ENCODE measurements at places on chromosomes 12 and 14.

DNA sequence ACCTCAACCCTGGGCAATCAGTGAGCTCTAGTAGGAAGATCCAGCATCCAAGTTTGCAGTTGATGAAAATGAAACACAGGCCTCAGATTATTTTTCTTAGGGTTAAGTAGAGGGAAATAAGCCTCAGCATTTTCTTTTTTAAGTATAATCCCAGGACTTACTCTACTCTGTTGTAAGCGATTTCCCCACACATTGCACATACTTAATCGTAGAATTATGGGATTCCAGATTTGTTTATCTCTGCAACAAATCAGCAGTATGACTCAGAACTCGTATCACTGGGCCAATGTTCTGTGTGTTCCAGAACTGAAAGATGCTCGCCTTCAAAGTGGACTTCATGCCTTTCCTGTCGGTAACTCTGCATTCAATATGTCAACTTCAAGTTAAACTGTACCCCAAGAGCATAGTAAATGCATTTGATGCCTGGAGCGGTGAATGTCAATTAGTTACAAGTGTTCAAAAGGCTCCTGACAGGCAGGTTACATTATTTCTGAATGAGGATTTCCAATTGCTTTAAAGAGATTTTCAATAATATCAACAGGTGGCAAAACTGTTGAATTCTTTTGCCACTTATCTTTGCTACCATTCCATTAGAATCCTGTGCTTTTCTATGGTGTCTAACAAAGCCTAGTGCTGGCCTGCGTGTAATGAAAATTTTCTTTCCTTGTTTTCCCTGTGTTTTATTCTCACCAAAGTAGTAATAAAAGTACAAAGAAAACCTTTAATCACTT is 323.8 kb upstream of the SYT1 start:
- DNase-seq, result no peak
- H3K36me3 ChIP-seq, result no peaks in the 10 kb centered on the region
- no peaks in the 10 kb centered on the region for H3K4me1 ChIP-seq
- H3K27me3 ChIP-seq, result no peaks in the 10 kb centered on the region
- H3K4me3 ChIP-seq, result no peak overlapping the region
- no peak overlapping the region for H3K27ac ChIP-seq

DNA sequence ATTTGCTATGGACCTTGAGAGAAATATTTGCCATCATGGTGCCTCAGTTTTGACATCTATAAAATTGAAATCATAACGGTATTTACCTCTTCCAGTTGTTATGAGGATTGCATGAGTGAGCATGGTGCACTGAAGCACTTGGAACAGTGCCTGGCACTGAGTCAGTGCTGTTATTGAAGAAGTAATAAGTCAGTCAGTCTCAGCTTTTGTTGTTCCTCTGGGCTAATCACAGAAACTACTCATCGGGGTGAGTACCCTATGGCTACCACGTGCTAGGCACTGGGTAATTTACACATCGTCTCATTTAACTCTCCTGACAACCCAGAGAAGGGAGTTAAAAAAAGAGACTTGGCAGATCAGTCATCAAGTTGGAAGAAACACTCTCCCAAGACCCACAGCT is 159.5 kb upstream of the NRXN3 start:
- no peaks in the 10 kb centered on the region for H3K27me3 ChIP-seq
- no peak for DNase-seq
- no peak overlapping the region for H3K4me3 ChIP-seq

DNA sequence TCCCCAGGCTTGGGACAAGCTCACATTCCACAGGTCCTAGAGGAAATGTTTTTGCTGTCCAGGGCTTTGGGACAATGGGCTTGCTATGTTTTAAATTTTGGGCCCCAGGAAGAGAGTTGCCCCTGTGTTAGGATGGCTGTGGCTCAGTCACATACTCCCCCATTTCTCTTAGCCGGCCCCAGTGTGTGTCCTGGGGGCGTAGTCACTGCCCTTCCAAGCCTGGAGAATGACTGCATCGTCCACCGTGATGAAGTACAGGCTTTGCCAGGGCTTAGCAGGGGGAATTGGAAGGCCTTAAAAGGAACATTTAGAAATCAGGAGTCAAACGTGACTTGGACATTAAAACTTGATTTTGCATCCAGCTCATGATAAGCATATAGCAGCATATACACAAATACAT is 293.6 kb downstream of the CACNA1C start:
- no peaks in the 10 kb centered on the region for H3K36me3 ChIP-seq
- peaks cover 47% of the 10 kb centered on the region for H3K27me3 ChIP-seq
- H3K4me1 ChIP-seq, result no peaks in the 10 kb centered on the region
- no peak for DNase-seq
- H3K27ac ChIP-seq, result no peak overlapping the region

DNA sequence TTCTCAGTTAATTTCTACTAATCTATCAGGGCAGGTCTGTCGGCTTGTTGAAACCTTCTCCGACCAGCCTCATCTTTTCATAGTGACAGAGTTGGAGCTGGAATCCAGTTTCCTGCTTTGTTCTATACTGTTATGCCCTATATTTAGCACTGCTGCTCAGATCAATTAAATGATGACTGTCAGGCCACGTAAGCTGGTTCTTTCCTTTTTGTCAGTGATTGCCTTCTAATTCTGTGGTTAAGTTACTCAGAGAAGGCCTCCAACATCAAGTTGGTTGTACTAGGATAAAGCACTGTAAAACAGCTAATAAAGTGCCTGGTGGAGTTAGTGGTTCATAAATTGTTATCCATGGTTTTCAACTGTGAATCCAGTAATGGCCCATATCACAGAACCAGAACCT is 22.6 kb downstream of the DERA start:
- H3K27me3 ChIP-seq, result no peaks in the 10 kb centered on the region
- DNase-seq, result no peak

DNA sequence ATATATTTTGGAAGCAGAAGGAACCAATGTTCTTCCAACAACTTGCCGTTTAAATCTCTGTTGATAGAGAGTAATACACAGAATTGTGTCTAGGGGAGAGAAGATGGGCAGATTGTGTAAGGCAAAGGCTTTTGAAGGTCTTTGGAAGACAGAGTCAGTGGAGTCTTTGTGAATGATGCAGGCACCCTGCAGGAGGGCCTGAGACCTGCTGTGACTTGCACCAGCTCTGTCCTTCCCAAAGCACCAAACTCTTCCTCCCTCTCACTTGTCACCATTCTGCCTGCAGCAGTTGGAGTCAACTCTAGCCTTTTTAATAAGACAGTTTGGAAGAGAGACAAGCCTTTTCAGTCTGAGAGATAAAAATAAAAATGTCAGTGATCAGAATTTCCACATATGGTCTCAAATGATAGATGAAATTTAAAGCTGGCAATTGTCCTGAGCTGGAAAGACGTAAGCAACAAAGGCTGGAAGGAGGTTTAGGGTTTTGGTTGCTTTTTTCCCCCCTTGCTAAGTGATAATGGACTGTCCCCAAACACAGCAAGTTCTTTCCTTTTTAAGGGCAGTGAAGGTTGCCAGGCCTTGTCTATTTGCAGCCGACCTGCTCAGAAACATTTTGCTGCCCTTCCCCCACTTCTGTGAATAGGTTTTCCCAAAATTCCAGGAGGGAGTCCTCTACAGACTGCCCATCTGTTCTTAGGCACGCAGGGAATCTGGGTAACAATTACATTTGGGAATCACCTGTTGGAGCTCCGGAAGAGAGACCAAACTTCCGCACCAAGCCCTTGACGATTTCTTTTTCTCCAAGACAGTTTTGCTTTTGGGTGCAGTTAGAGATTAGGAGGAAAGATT is 103.0 kb upstream of the NTF3 start:
- no peak overlapping the region for H3K27ac ChIP-seq
- H3K27me3 ChIP-seq, result no peaks in the 10 kb centered on the region
- peaks cover 15% of the 10 kb centered on the region for H3K4me1 ChIP-seq
- H3K4me3 ChIP-seq, result no peak overlapping the region
- no peaks in the 10 kb centered on the region for H3K36me3 ChIP-seq
- DNase-seq, result no peak

DNA sequence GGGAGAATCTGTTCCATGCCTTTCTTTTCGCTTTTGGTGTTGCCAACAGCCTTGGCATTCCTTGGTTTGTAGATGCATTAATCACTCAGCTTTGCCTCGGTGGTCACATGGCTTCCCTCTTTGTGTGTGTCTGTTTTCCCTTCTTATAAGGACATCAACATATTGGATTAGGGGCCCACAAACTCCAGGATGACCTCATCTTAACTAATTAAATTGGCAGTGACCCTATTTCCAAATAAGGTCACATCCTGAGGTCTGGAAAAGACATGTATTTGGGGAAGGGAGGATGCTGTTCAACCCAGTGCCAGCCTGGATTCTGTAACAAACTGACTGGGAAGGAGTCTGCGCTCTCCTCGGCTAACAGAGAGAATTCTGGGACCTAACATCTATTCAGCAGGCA is 365.7 kb upstream of the FKBP4 start:
- no peak overlapping the region for H3K4me3 ChIP-seq
- no peaks in the 10 kb centered on the region for H3K36me3 ChIP-seq
- H3K4me1 ChIP-seq, result no peaks in the 10 kb centered on the region
- H3K27ac ChIP-seq, result no peak overlapping the region
- peaks cover 10% of the 10 kb centered on the region for H3K27me3 ChIP-seq

DNA sequence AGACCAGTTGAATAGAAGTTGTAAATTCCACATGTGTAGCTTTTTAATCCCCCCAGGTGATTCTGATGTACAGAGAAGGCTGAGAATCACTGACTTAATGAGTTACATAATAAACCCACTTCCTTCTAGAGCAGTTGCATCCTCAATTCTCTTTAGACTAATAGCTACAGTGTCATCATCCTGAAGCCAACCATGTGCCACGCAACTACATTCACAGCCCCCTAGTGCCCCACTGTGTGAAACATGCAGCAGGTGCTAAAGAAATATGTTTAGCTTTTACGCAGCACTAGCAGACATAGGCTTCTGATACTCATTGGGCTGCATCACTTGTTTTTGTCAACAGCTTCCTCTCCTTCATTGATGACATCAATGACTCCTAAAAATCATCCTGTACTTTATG is 1168.3 kb downstream of the BCL11B start:
- no peaks in the 10 kb centered on the region for H3K4me1 ChIP-seq
- no peak for DNase-seq
- no peaks in the 10 kb centered on the region for H3K27me3 ChIP-seq
- no peaks in the 10 kb centered on the region for H3K36me3 ChIP-seq

DNA sequence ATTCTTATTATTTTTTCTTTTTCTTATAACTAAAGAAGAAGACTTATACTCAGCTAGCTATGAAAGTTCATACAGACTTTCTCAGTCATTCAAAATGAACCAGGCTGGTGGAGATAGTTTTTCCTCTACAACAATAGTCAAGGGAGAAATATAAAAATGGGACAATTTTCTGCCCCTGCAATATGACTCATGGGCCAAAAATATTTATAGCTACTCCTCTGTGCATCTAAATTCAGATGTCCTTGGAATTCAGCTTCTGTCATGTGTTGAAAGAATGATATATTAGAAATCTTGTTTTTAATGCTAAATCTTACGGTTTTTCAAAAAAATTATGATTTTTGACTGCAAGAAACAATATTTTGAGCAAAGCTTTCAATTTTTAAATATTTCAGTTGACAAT is 237.2 kb upstream of the SYT10 start:
- no peaks in the 10 kb centered on the region for H3K36me3 ChIP-seq
- H3K27me3 ChIP-seq, result no peaks in the 10 kb centered on the region
- no peak overlapping the region for H3K4me3 ChIP-seq
- DNase-seq, result no peak
- H3K27ac ChIP-seq, result peak overlapping the region; percentile 16
- H3K4me1 ChIP-seq, result peaks cover 12% of the 10 kb centered on the region

- no peak overlapping the region for H3K27ac ChIP-seq
- DNase-seq, result no peak
- no peak overlapping the region for H3K4me3 ChIP-seq
- H3K27me3 ChIP-seq, result no peaks in the 10 kb centered on the region
- H3K36me3 ChIP-seq, result no peaks in the 10 kb centered on the region
Measured at GRCh38 chr12:26157001-26157400, 32.2 kb upstream of the BHLHE41 start.

GRCh38 chr12:49264466-49264872 is 413 bp upstream of the TUBA1C start:
- DNase-seq, result no peak
- H3K27me3 ChIP-seq, result no peaks in the 10 kb centered on the region
- peaks cover 13% of the 10 kb centered on the region for H3K36me3 ChIP-seq
- H3K4me1 ChIP-seq, result peaks cover 20% of the 10 kb centered on the region
- H3K4me3 ChIP-seq, result peak overlapping the region; percentile 85
- H3K27ac ChIP-seq, result peak overlapping the region; percentile 82

DNA sequence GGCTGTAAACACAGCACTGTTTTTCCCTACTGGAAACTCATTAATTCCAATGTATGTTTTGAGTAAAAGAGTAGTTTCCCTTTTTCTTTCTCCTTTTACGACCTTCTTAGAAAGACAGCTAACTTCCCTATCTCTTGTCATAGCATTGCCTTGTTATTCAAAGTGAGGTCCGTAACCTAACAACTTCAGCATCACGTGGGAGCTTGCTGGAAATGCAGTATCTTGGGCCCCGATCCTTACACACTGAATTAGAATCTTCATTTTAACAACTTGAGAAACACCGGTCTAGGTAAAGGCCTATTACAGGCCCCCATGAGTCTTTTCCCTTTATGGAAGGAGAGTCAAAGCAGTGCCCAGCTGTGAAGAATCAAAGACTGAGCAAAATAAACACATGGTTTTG is 230.7 kb upstream of the PRKD1 start:
- no peak overlapping the region for H3K4me3 ChIP-seq
- H3K36me3 ChIP-seq, result no peaks in the 10 kb centered on the region
- H3K27ac ChIP-seq, result no peak overlapping the region
- DNase-seq, result no peak
- H3K27me3 ChIP-seq, result peaks cover 2% of the 10 kb centered on the region

- no peaks in the 10 kb centered on the region for H3K36me3 ChIP-seq
- H3K4me3 ChIP-seq, result no peak overlapping the region
- peaks cover 43% of the 10 kb centered on the region for H3K4me1 ChIP-seq
- H3K27me3 ChIP-seq, result no peaks in the 10 kb centered on the region
- peak; percentile 85 for DNase-seq
Measured at GRCh38 chr12:132432721-132433577, 57.0 kb upstream of the FBRSL1 start.

GRCh38 chr14:75054421-75054820 is 3.2 kb upstream of the MLH3 start:
- H3K4me3 ChIP-seq, result no peak overlapping the region
- no peak overlapping the region for H3K27ac ChIP-seq
- H3K4me1 ChIP-seq, result no peaks in the 10 kb centered on the region
- DNase-seq, result no peak

GRCh38 chr12:30823156-30823699 is 68.5 kb upstream of the CAPRIN2 start:
- DNase-seq, result no peak
- H3K27ac ChIP-seq, result no peak overlapping the region

GRCh38 chr12:123445388-123446332 is 9.2 kb upstream of the RILPL2 start:
- no peak overlapping the region for H3K4me3 ChIP-seq
- no peaks in the 10 kb centered on the region for H3K36me3 ChIP-seq
- no peak overlapping the region for H3K27ac ChIP-seq
- no peak for DNase-seq

DNA sequence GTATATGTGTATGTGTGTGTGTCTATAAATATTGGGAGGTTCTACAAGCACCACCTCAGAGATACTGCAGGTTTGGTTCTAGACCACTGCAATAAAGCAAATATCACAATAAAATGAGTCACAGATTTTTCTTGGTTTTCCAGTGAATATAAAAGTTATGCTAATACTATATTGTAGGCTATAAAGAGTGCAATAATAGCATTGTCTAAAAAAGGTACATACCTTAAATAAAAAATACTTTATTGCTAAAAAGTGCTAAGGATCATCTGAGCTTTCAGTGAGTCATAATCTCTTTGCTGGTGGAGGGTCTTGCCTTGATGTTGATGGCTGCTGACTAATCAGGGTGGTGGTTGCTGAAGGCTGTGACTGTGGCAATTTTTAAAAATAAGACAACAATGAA is 111.1 kb downstream of the VEZT start:
- no peaks in the 10 kb centered on the region for H3K36me3 ChIP-seq
- H3K4me1 ChIP-seq, result peaks cover 17% of the 10 kb centered on the region
- no peaks in the 10 kb centered on the region for H3K27me3 ChIP-seq
- H3K4me3 ChIP-seq, result no peak overlapping the region
- H3K27ac ChIP-seq, result no peak overlapping the region

All from SJCRH30 (cell line).